Fibroblast of upper back skin (primary cell): ENCODE measurements at places on chromosomes 7 and 10.
A peak's percentile ranks its signal among the peaks of the same experiment; 100 is the strongest.

- peak; percentile 56 for DNase-seq
These were observed 34.4 kb downstream of the CALD1 start for GRCh38 chr7:134813663-134814396.

DNA sequence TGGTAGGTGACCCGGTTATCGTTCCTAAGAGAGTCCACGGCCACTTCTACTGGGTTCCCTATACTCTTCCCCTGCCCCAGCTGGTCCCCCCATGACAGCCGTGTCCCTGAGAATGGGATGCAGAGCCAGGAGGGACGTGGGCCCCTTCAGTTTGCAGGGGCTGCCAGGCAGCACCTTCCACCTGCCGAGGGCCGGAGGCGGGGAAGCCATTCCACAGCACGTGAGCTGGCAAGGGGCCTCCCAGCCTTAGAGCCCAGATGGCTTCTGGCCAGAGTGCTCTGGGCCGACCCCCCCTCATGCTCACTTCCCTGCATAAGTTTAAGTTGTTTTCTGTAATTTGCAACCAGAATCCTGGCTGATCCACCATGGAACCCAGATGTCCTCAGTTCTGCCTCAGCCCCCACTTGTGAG is 39.0 kb downstream of the DIP2C start:
- no peak for DNase-seq

GRCh38 chr10:126054191-126054590 is 157.8 kb downstream of the FANK1 start:
- no peak for DNase-seq

DNA sequence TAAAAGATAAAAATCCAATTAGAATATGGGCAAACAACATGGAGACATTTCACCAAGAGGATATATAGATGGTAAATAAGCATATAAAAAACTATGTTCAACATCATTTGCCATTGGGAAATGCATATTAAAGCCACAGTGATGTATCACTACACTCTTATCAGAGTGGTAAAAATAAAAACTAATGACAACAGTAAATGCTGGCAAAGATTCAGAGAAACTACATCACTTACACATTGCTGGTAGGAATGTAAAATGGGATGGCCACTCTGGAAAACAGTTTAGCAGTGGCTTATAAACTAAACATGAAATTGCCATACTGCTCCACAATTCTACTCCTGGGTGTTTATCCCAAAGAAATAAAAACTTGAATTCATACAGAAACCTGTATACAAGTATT is 59.2 kb downstream of the CROT start:
- DNase-seq: no peak

GRCh38 chr10:22271786-22272185 is 44.4 kb upstream of the COMMD3 start:
- no peak for DNase-seq

GRCh38 chr10:128375171-128375570 is 248.9 kb upstream of the MKI67 start:
- no peak for DNase-seq

GRCh38 chr7:537911-538634 is 18.4 kb upstream of the PDGFA start:
- peak; percentile 93 for DNase-seq

GRCh38 chr7:111827863-111828504 is 265.7 kb upstream of the IMMP2L start:
- peak; percentile 41 for DNase-seq

GRCh38 chr10:6702030-6702429 is 122.0 kb upstream of the PRKCQ start:
- no peak for DNase-seq

GRCh38 chr10:88810196-88810961 is 7.8 kb downstream of the LIPM start:
- DNase-seq: peak; percentile 73

DNA sequence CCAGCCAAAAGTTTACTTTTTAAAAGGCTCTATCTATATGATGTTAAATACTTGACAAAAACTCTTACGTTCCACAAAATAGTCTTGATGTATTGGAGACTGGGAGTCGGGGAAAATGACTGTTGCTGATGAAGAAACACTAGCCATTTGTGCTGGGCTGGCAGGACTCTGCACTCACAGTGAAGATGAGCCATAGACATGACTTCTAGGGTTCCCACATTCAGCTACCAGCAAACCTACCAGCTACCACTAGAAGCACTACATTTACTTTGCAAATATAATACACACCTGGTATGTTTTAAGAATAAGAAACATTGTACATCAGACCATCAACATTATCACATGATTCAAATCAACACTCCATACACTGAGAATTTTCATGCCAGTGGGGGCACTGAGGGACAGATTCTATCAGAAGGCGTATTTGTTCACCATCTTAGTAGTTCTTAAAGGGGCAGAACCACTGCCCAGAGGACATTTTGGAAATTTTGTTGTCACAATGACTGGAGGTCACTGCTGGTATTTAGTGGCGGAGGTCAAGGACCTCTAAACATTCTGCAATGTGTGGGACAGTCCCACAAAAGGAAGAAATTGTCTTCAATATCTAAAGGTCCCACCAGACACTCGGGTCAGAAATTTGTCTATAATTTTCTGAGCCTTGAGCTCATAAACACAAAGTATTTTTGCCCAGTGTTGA is 52.3 kb downstream of the PARD3 start:
- DNase-seq: no peak

GRCh38 chr7:78677391-78677790 is 776.1 kb downstream of the MAGI2 start:
- peak; percentile 42 for DNase-seq

GRCh38 chr10:44395396-44395795 is 10.5 kb upstream of the CXCL12 start:
- no peak for DNase-seq

GRCh38 chr10:1530871-1531517 is 206.3 kb downstream of the ADARB2 start:
- no peak for DNase-seq

- no peak for DNase-seq
These were observed 19.8 kb upstream of the DNAAF5 start for GRCh38 chr7:706721-707120.

DNA sequence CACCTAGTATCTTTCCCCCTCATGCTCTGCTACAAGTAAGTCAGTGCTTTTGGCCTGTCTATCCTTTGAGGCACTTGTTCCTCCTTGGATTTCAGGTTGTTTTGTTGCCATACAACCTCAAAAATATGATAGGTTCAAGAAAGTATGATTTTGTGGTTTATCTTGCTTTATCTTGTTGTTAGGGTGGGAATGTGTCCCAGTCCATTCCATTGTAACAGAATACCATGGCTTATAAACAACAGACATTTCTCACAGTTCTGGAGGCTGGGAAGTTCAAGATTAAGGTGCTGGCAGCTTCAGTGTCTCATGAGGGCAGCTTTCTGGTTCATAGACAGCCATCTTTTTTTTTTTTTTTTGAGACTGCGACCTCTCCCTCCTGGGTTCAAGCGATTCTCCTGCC is 72.1 kb downstream of the TMEM270 start:
- no peak for DNase-seq

GRCh38 chr10:119209035-119209735 is 1.8 kb downstream of the GRK5 start:
- DNase-seq: peak; percentile 54

- peak; percentile 88 for DNase-seq
These were observed 165.5 kb downstream of the MDFIC start for GRCh38 chr7:115087437-115087836.

DNA sequence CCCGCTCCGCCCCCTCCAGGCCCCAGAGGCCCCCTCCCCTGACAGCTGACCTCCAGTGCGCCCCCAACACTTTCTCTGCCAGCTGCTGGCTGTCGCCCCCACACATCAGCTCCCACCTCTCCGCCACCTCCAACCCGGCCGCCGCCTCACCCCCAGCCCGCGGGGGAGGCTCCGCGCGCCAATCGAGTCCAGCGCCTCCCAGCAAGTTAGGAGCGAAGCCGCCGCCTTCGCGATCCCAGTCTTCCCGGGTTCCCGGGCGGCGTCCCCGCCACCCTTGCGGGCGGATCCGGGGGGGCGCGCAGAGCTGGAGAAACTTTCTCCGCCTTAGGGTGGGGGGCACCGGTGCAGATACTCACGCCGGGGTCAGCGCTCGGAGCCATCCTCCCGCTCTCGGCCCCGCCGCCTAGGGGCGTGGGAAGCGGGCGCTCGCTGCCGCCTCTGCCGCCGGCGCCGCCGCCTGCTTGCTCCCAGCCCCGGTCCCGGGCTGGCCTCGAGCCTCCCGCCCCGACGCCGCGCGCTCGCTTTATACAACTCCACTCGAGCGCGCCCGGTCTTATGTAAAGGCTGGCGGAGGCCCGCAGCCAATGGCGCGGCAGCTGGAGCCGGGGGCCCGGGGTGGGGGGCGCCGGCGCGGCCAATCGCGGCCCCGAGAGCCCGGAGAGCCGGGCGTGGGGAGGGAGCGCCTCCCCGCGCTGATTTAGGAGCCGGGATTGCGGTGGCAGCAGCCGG is at the start of gene CRTAC1:
CRTAC1 (minus strand) TSS at position 529 of the 729 bp plus-strand sequence; CDS start at position 380, 149 bp downstream.
- DNase-seq: peak; percentile 21

GRCh38 chr10:52213321-52213752 is 100.7 kb upstream of the DKK1 start:
- peak; percentile 69 for DNase-seq

GRCh38 chr10:62818426-62819011 is 2.4 kb upstream of the EGR2 start:
- DNase-seq: peak; percentile 9

- no peak for DNase-seq
These were observed 193.8 kb downstream of the THSD7A start for GRCh38 chr7:11638011-11638774.

DNA sequence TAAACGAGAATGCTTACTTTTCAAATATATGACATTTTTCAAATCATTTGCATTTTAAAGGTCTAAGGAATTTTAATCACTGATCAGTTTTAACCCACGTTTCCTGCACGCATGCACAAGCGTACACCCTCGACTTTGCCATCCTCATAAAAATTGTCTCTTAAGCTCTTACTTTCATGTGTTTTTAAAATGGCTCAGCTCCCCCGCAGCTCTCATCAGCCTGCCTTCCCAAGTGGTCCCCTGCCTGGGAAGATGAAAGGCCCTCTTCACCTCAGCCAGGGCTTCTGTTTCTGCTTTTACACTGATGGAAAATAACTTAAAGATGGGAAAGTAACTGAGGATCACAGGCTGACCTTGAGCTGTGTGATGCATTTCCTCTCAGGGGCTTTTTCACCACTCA is 131.6 kb upstream of the LSM8 start:
- no peak for DNase-seq

DNA sequence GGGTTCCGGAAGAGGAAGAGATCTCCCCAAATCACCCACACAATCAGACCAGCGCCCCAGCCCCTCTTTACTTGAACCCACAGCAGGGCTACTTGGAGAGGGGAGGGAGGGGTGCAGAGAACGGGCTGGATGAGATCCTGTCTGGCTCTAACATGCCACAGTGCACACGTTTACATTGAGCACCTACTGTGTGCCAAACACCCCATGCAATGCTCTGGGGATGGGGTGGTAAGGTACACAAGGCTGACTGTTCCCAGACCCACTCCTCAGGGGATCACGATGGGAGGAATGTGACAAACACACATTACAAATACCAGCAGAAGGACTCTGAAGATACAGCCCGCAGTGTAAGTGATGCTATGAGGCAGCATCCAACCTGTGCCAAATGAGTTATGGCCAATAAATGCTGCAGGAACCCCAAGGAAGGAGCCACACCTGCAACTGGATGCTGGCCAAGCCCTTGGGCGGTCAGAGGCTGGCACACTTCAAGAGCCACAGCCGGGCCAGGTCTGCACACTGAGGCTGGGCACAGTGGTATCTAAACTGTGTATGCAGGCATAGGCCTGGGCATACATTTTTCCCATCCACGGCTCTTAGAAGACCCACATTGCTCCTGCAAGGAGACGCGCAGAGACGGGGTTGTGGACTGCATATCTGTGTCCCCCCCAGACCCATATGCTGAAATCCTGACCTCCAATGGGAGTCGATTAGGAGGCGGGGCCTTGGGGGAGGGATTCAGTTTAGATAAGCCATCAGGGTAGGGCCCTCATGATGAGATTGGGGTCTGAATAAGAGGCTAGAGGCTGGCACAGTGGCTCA is 6.4 kb downstream of the SPOCK2 start:
- no peak for DNase-seq
